ENCODE measurements at places on chromosomes 5 and 9.

DNA sequence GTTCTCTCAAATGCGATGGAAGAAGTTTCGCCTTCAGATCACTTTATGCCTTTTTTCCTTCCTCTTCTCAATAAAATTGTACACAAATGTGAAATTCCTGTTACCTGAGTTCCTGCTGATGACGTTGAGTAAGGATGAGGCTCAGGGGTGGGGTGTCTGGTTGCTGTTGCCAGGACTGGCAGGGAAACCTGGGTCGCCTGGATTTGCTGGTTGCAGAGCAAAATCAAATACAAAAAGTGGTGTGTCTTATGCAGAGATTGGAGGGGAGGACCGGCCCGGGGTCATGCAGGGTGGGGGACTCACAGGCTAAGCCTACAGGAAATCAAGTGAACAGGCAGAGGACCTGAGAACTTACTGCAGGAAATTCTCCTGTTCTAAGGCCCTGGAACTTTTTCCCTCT lies 39.2 kb downstream of the ANXA2R start:
- no peak for DNase-seq

GRCh38 chr5:175659546-175660253 lies 1.8 kb downstream of the HRH2 start:
- no peak for DNase-seq

DNA sequence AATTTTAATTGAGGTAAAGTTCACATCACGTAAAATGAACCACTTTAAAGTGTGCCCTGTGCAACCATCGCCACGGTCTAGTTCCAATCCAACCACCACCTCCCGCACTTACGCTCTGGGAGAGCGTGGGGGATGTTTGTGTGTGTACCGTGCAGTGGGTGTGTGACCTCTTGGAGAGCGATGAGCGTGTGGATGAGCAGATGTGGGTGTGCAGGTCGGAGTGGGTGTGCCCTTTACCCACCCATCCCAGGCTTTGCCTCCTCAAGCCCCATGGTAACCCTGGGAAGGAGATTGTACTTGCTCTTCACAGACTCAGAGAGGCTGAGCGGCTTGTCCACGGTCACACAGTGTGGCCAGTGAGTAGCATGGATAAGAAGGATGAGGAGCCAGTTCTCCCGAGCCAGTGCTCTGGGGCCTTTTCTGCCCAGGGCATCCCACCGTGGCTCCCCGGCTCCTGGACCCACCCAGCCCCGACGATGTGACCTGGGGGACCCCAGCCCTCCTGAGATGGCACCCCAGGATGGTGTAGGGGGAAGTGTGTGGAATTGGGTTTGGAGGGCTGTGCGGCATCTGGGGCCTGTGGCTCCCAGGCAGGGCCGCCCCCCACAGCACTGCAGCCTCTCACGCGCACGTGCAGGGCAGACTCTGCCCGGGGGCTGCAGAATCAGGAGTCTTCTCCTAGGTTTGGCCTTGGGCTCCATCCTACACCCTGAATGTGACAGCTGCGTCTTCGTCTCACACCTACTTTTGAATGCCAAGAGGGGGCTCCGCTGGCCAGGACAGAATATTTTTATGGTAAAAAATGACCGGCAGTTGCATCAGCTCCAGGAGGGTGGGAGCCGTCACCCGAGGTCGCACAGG lies 13.6 kb downstream of the LHX3 start:
- no peak for DNase-seq

DNA sequence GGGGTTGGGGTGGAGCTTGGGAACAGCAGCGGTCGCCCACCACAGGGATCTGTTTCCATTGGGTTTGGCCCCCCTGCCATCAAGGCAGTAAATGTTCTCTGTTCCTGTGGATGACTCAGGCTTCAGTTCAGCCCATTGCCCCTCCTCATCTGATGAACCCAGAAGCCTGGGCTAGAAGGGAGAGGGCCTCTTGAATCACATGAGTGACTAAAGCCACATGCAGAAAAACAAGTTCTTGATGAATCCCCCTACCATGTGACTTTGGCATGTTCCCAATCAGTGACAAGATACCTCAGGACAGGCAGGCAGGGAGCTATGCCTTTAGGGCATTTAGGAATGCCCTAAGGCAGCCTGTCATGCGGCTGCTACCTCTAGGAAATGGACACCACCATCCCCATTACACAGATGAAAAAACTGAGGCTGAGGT lies 2.5 kb downstream of the SH3PXD2B start:
- DNase-seq, result no peak

GRCh38 chr9:116369706-116370105 lies 216.1 kb downstream of the PAPPA start:
- DNase-seq, result no peak

- DNase-seq, result no peak
Observed at GRCh38 chr9:127557998-127558546, 54.0 kb upstream of the STXBP1 start.

GRCh38 chr9:90946982-90947381 lies 145.4 kb downstream of the SYK start:
- DNase-seq, result no peak

- DNase-seq, result no peak
Observed at GRCh38 chr5:113343343-113343742, 91.4 kb downstream of the TSSK1B start.

GRCh38 chr5:106417566-106417965 lies 1253.2 kb downstream of the EFNA5 start:
- no peak for DNase-seq

All from stimulated activated CD4-positive, alpha-beta T cell treated with anti-CD3 and anti-CD28 coated beads, TNF-alpha, amount 100 ng/mL, for 1 hour (primary cell).